ENCODE measurements at places on chromosomes 11 and 22. TPM values are rescaled to one million over a fixed set of nuclear protein-coding genes. Genes with fewer than 3 reads are reported as not detected.

- no peak for DNase-seq
Measured at GRCh38 chr11:72573855-72574445, 100.3 kb downstream of the PDE2A start.

DNA sequence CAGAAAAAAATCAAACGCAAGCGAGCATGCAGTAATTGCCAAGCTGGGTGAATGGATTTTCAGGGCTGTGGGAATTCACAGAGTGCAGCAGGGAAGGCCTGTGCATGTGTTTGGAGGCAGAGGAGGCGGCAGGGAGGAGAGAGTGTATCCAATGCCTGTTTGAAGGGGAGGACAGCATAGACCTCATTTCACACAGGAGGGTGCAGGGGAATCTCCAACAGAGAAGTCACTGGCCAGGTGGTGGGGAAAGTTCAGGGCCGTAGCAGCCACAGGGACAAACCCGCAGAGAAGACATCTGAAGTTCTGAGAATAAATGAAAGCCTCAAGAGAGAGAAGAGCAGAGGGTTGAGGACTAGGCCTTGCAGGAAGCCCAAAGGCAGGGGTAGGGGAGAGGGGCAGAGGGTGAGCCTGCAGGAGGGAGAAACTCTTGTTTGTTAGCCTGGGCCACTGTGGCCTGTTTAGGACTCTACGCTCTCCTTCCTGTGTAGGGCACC, 19.2 kb upstream of the KDM2A start:
- no peak for DNase-seq

DNA sequence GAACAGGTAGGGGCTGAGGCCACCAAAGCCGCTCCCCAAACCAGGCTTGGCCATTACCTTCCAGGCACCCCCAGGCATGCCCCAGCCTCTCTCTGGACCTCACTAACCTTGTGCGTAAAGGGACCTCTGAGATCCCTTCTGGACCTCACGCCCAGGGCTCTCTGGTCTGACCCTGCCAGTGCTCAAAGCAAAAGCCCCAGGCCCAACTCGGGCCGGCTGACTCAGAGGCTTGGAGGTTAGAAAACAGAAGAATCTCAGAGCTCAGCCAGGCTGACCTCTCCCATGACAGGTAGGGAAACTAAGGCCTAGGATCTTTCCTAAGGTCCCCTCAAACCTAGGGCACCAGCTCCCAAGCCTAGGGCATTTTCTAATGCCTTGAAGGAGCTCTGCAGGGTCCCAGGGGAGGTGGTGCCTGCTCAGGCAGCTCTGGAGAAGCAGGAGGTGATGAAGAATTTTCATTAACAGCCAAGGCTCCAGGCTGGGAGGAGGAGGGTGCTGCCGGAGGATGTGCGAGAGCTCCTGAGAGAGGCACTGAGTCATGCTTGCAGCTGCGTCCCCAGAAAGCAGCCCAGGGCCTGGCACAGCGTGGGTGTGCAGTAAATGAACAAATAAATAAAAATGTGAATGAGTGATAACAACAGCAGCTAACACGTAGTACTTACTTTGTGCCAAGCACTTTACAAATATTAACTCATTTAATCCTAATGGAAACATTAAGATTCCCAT, 25.6 kb downstream of the ARRB1 start:
- DNase-seq = no peak

GRCh38 chr11:65792456-65792855, 5.6 kb downstream of the OVOL1 start:
- no peak for DNase-seq

GRCh38 chr11:110447897-110448745, 18.4 kb downstream of the FDX1 start:
- DNase-seq = no peak

- DNase-seq = no peak
Measured at GRCh38 chr11:112213753-112214152, 12.5 kb upstream of the PTS start.

- DNase-seq = no peak
Measured at GRCh38 chr22:25749420-25750169, 7.6 kb downstream of the MYO18B start.

- DNase-seq = no peak
Measured at GRCh38 chr22:40911772-40912171, 39.4 kb upstream of the RBX1 start.

GRCh38 chr11:27379449-27379848, 16.4 kb upstream of the CCDC34 start:
- no peak for DNase-seq

GRCh38 chr22:46860562-46860961, 98.1 kb downstream of the TBC1D22A start:
- DNase-seq = no peak

GRCh38 chr11:130516554-130517505, 68.4 kb downstream of the ADAMTS15 start:
- DNase-seq = no peak

GRCh38 chr11:130705670-130706421, 210.4 kb downstream of the SNX19 start:
- DNase-seq = no peak

DNA sequence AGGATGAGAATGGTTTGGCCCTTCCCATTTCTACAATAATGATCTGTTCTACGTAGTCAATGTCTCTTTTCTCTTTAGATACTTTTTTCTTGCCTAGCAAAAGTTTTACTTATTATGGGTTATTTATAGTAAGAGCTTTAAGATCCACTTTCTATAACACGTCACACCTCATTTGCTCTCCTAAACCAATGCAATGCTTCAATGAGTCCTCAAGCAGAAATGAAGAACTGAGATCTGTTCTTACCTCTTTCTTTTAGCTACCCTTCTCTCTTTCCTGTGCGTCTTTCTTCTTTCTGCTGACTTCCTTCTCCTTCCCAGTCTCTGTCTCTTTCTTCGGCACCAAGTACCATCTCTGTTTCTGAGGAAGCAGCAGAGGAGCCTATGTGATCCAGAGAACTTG, 61.8 kb downstream of the SNX19 start:
- DNase-seq = no peak

The WNT7B gene
- 6.4 TPM for total RNA-seq

The ZNF143 gene
- total RNA-seq = 22.5 TPM

The P2RY6 gene
- not detected for total RNA-seq

The CDC45 gene
- 1.9 TPM for total RNA-seq

The PDGFD gene
- total RNA-seq = not detected

The KRTAP5-10 gene
- not detected for total RNA-seq

The CASP12 gene
- 0.91 TPM for total RNA-seq

The SART1 gene
- total RNA-seq = 48.4 TPM

The SMIM35 gene
- total RNA-seq = not detected

All from upper lobe of left lung (tissue), 6 donors.